ENCODE measurements at places on chromosomes 11 and 22. TPM values are rescaled to one million over a fixed set of nuclear protein-coding genes. Genes with fewer than 3 reads are reported as not detected.
A peak's percentile ranks its signal among the peaks of the same experiment; 100 is the strongest.

SORL1 gene
- 273 TPM for total RNA-seq

SUSD2 gene
- total RNA-seq: 0.80 TPM

- DNase-seq: no peak
- peaks cover 45% of the 10 kb centered on the region for H3K27me3 ChIP-seq
- no peaks in the 10 kb centered on the region for H3K36me3 ChIP-seq
- no peaks in the 10 kb centered on the region for H3K4me1 ChIP-seq
Measured at GRCh38 chr11:19374151-19374569, 133.4 kb upstream of the E2F8 start.

- H3K36me3 ChIP-seq: no peaks in the 10 kb centered on the region
- H3K4me3 ChIP-seq: no peak overlapping the region
- no peak overlapping the region for H3K27ac ChIP-seq
- peaks cover 17% of the 10 kb centered on the region for H3K4me1 ChIP-seq
- DNase-seq: no peak
Measured at GRCh38 chr11:125939081-125939521, 6.7 kb upstream of the VSIG10L2 start.

DNA sequence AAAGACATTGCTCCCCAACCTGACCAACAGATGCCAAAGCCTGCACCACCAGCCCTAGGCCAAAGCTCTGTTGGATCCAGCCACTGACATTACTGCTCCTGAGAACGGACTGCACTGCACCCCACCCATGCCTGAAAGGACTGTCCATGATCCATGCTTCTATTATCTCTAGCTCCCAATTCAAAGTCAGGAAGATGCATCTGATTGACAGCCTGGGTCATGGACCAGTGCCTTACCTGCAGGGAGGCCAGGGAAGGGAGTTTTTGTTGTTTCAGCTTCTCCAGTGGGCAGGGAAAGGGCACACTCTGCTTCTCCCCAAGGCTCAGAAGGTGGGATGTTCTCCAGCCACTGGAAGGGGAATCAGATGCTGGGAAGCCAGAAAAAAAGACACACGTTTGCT, 4.8 kb upstream of the PRDM11 start:
- peaks cover 12% of the 10 kb centered on the region for H3K27me3 ChIP-seq
- H3K4me3 ChIP-seq: no peak overlapping the region
- DNase-seq: no peak

GRCh38 chr22:20606041-20606783, 98.8 kb downstream of the MED15 start:
- peak; percentile 45 for DNase-seq
- H3K27me3 ChIP-seq: peaks cover 9% of the 10 kb centered on the region
- no peak overlapping the region for H3K4me3 ChIP-seq
- peak overlapping the region; percentile 11 for H3K27ac ChIP-seq

EMID1 gene
- not detected for total RNA-seq

DNA sequence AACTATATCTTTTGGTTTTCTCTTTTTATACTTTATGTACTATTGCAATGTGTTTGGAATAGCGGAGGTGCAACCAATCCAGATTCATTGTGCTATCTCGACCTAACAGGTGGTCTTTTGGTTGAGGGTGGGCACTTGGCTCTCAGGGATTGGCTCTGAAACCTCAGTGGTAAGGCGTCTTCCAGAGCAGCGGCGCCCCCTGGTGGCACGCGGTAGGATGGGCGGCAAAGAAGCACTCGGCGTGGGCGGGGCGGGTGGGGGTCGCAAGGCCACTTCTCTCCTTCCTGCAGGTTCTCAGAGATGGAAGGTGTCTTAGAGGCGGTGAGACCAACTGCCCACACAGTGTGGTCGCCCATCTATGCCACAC, 19.2 kb upstream of the PLET1 start:
- DNase-seq: peak; percentile 73
- H3K27me3 ChIP-seq: no peaks in the 10 kb centered on the region
- H3K36me3 ChIP-seq: no peaks in the 10 kb centered on the region
- peaks cover 22% of the 10 kb centered on the region for H3K4me1 ChIP-seq
- peak overlapping the region; percentile 87 for H3K27ac ChIP-seq

OR5I1 gene
- total RNA-seq: not detected

TNKS1BP1 gene
- 16.2 TPM for total RNA-seq
